NCI-H510A treated with DMSO at 0.1 percent for 48 hours (cell line): ENCODE measurements at places on chromosomes 11 and 22.

- DNase-seq: no peak
Measured at GRCh38 chr11:19225581-19225980, 15.2 kb downstream of the E2F8 start.

GRCh38 chr11:111935317-111936039 is 1.7 kb upstream of the DIXDC1 start:
- no peak for DNase-seq

DNA sequence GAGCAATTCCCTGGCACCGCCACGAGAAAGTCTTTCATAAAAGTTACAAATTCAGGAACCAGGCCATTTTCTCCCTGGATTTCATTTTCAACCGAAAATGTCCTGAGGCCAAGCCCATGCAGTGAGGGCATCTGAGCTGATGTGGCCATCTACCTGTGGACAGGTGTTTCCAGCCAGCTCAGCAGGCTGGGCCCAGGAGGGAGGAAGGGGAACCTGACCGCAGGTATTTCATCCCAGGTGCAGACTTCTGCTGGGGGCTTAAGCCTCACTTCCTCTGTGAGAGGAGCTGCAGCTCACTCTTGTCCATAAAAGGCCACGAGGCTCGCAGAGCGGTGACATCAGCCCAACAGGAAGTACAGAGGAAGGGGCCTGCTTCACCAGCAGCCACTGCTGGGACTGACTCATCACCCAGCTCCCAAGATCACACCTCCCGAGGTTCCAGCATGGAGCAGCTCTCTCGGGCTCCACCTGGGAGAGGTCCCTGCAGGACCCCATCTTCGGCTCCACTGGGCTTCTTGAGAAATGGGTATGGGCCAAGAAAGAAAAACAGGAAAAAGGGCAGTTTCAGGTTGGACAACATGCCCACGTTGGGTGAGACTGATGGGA is 56.4 kb downstream of the MYH9 start:
- peak; percentile 88 for DNase-seq

DNA sequence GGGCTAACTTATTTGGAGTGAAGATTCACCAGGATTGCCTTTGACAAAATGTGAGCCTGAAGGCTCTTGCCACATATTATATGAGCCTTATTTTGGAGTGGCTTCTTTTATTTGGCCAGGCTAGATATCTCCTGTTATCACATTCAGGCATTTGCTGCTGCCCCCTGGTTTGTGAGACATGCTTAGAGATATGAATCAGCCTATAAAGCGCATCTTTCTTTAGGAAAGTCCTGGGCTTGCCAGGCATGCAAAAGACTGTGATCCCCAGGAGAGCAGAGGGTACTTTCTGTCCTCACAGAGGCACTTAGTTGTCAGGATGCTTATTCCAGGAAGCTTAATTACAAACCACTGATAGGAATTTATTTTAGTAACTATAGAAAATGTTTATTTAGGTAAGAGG is 333.3 kb downstream of the FAT3 start:
- no peak for DNase-seq

- no peak for DNase-seq
Measured at GRCh38 chr11:80841675-80842074, 1400.8 kb upstream of the TENM4 start.

DNA sequence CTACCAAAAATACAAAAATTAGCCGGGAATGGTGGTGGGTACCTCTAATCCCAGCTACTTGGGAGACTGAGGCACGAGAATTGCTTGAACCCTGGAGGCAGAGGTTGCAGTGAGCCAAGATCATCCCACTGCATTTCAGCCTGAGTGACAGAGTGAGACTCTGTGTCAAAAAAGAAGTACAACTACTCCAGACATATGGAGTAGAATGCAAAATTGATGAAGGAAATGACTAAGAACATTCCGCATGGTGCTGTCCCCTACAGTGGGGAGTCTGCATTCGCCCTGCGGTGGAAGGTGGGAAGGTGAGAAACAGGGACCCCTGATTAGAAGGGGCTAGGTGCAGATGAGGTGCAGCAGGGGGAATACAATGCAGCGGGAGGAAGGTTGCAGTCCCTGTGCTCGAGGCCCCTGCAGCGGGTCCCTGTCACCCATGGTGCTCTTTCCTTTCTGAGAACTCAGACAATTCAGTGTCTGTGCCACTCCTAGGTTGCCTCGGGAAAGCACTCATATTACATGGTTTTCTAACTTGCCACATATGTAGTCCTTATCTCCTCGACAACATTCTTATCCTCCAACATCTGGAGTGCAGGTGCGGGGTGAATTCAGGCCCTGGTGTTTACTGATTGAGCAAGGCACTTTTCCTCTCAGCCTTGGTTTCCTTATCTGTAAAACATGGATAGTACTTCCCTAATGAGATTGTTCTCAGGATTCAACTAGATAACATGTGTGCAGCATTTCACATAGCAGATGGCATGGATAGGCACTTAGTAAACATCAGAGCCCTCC is 5.2 kb downstream of the POLD4 start:
- DNase-seq: no peak

DNA sequence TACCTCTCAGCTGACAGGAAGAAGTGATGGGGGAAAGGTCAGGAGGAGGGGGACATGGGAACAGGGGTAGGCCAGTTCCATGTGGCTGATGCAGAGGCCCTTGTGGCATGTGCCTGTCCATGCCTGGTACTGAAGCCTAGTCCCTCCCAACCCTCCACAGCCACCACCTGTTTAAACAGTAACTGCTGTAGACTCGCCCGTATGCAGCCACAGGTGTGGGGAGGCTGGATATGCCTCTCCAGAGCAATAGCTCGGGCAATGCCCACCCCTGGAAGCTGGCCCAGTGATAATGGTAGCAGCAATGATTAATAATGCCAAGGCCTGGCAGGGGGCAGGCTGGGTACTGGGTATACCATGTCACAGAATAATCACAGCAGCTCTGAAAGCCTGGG is 2.3 kb downstream of the SMTN start:
- DNase-seq: peak; percentile 54

DNA sequence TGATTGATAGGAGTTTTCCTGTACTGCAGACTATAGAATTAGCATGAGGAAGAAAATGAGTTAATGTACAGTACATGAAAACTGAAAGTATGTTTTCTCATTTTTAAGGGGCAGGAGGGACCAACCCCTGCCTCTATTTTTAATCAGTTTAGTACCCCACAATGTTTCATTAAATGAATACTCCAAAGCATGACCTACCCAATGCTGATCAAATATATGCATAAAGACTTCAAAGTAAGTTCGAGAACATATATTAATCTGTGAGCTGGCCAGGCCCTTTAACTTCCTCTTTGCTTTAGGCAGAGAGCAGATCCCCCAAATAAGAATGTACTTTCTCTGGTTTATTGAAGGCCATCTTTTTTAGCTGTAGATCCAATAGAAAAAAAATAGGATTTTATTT is 161.0 kb downstream of the FCHSD2 start:
- DNase-seq: no peak

GRCh38 chr22:44584256-44584902 is 86.3 kb upstream of the RTL6 start:
- DNase-seq: no peak

- DNase-seq: no peak
Measured at GRCh38 chr22:45376009-45376408, 37.4 kb downstream of the SMC1B start.

GRCh38 chr11:11171854-11172253 is 181.2 kb downstream of the CSNK2A3 start:
- DNase-seq: no peak

GRCh38 chr11:118581057-118581456 is 8.8 kb downstream of the ARCN1 start:
- peak; percentile 32 for DNase-seq

GRCh38 chr11:129102225-129102624 is 89.9 kb downstream of the ARHGAP32 start:
- no peak for DNase-seq

- no peak for DNase-seq
Measured at GRCh38 chr11:64044730-64045393, 9.1 kb downstream of the FLRT1 start.

- no peak for DNase-seq
Measured at GRCh38 chr11:15557457-15558230, 442.9 kb downstream of the INSC start.

- DNase-seq: no peak
Measured at GRCh38 chr22:35109616-35110015, 43.7 kb downstream of the ISX start.

DNA sequence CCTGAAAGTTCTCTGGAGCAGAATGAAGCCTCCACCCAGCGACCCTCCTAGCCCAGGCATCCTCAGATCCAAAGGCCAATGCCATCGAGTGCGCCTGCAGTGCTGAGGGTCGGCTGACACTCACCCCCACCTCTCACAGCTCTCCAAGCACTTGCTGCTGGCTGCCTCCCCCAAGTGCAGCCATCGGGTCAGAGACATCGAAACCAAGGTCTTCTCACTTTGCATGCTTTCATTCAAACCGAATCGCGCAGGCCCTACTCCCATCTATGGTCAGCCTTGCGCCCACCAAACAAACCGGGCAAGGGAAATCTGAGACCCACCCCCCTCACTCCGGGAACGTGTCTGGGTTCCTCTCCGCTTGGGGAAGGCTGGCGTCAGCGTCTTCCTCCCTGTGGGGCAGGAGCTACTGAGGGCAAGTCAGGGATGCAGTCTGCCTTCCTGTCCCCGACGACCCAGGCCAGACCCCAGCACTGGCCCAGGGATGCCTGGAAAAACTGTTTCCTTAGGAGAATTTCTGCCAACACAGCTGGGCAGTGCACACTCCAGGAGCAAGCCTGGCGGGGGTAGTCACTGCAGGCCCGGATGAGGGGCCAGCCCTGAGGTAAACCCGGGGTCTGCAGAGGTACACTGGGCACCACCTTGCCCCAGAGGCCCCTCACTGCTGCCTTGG is 7.0 kb downstream of the WNT7B start:
- no peak for DNase-seq

DNA sequence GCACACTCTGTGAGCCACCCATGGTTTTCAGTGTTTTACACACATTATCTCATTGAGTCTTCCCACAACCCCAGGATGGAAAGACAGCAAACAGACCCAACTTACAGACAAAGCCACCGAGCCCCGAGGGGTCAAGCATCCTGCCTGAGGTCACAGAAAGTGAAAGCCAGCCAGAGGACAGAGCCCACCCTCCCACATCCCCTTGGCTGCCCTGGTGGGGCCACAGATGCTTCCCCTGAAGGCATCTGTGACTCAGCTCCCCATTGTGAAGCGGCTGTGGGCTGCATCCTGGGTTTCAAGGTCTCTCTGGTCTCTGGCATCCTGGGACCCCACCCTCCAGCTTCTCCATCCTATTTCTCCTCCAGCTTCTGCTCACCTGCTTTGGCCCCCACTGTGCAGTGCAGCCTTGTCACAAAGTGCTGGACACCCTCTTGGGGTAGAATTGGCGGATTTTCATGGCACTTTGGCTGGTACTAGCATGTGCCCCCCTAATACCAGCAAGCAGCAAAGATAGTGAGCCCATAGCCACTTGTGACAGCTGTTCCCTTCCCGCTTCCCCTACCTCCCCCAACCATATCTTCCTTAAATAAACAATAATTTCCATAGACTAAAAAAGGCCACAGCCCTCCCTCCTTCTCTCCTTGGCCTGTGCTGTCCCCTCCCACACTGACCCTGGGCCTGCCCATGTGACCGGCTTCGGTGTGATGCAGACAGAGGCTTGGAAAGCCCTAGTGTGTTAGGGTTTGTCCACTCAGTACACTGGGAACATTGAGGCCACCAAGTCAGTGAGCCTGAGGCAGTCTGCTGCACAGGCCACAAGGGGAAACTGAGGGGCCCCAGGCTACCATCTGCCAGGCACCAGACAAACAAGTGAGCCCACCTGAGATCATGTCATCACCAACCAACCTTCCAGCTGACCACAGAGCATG is 53.9 kb upstream of the SHISAL1 start:
- DNase-seq: no peak

- no peak for DNase-seq
Measured at GRCh38 chr11:2524446-2525165, 79.8 kb downstream of the KCNQ1 start.

DNA sequence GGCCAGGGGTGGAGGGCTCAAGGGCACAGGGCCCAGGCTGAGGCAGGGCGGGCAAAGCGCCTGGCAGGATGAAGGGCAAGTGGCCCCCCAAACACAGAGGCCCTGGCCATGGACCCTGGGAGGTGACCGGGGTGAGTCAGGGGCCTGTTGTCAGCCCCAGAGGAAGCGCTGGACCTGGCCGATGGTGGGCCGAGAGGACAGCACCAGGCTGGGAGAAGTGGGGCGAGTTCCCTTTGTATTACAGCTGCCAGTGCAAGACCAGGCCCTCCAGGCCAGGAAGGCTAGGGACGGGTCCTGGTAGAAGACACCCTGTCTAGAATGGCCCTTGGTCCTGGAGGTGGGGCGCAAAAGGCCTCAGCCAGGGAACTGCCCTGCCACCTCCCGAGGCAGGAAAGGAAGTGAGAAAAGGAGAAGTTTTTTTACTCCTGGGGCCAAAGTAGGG is 12.8 kb downstream of the CXCR5 start:
- DNase-seq: no peak

- DNase-seq: no peak
Measured at GRCh38 chr22:29473001-29473400, 7.0 kb upstream of the NEFH start.

DNA sequence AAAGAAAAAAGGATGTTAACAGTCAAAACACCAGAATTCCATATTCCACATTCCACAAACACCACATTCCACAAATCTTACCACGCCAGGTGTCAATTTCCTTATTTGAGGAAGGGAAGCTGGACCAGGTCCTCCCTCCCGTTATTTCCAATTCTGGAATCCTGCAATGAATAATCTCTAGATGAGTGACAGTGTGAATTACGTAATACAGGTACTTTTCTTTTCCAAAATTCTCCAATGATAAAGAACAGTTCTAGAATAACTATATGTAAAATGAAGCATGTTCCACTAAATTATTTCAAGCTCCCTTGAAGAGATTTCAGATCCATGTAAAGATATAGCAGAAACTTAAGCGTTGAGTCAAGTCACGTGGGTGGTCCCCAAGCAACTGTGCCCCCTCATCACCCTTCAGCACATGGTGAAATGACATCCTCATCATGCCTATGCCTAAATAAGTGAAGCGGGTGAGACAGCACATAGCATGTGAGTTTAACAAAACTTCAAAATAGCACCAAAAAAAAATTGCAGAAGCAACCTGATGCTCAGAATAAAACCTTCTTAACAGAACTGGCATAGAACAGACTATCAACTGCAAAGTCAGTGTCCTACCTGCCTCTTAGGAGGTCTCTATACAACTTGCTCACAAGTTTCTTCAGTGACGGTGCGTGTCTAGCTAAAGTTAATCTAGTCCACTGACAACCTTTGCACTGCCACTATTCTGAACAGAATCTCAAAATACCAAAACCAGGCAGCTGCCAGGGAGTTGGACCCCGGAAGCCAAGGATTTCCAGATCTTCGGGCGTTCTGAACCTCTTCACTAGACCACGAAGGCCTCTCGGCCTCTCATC is 876 bp downstream of the NFRKB start:
- DNase-seq: no peak

DNA sequence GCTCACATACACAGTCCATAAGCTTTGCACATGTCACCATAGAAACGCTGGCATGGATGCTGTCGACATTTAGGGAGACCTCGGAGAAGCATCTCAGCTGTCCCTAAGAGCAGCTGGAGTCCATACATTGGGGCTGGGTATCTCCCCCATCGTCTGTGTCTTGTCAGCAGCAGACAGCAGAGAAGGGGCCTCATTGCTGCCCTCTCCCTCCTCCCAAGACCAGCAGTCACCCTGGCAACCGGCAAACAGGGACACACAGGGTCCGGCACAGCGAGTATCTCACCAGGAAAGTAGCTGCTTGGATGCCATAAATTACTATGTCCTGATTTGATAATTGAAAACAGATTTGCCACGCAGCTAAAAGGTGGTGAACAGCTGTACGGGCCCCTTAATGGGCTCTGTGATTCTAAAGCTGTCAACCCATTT is 84.4 kb downstream of the CD44 start:
- DNase-seq: no peak

- no peak for DNase-seq
Measured at GRCh38 chr11:36409152-36409816, 100.8 kb downstream of the TRAF6 start.
